ENCODE measurements at places on chromosomes 6 and 20.

DNA sequence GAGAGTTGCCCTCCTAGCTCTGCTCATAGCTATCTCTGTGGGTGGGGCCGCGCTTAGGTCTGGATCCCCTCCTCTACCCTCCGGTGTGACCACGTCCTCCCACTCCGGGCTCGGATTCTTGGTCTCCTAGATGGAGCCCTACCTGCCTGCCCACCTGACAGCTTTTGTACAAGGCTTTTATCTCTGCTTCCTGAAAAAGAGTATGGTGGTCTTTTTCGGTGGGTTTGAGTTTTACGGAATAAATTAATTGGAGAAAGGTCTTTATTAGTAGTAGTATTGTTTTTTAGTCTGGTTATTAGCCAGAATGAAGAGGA, 773 bp downstream of the SMAP1 start:
- no peak for DNase-seq

GRCh38 chr20:36550790-36551299, 9.5 kb downstream of the MYL9 start:
- no peak for DNase-seq

GRCh38 chr6:71246596-71246995, 42.0 kb upstream of the OGFRL1 start:
- no peak for DNase-seq

DNA sequence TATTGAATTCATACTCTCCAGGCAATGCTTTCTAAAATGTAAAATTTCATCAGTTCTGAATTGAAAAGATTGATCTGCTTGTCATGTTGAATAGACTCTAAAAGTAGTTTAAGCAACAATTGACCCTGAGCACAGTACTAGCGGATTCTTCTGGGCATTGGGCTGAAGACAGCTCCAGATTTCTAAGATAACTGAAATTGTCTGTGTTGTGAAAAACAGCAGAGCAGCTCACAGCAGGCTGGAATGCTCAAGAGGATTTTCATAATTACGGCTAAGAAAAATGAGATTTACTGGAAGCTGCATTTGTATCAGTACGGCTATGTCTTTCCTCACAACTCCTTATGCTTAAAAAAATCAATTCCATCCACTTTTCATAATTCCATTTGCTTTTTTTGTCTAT, 373.7 kb downstream of the HACE1 start:
- DNase-seq = no peak

All from activated CD8-positive, alpha-beta memory T cell treated with anti-CD3 and anti-CD28 coated beads for 4 hours (primary cell).